ENCODE measurements at places on chromosomes 13 and 19.

GRCh38 chr13:39129213-39129612 lies 91.0 kb downstream of the NHLRC3 start:
- no peak for DNase-seq

GRCh38 chr13:100537951-100538462 lies 50.6 kb downstream of the GGACT start:
- peak; percentile 50 for DNase-seq

- DNase-seq: no peak
Observed at GRCh38 chr19:3625996-3626472, 556 bp downstream of the CACTIN start.

GRCh38 chr13:50843257-50844083 lies at the start of gene DLEU7:
DLEU7 (minus strand) TSS chr13:50843692; CDS start chr13:50843646, 46 bp downstream.
- peak; percentile 69 for DNase-seq

GRCh38 chr19:38022791-38023670 lies 116.0 kb downstream of the SIPA1L3 start:
- DNase-seq: no peak

GRCh38 chr13:43432958-43433357 lies 353.8 kb downstream of the ENOX1 start:
- no peak for DNase-seq

DNA sequence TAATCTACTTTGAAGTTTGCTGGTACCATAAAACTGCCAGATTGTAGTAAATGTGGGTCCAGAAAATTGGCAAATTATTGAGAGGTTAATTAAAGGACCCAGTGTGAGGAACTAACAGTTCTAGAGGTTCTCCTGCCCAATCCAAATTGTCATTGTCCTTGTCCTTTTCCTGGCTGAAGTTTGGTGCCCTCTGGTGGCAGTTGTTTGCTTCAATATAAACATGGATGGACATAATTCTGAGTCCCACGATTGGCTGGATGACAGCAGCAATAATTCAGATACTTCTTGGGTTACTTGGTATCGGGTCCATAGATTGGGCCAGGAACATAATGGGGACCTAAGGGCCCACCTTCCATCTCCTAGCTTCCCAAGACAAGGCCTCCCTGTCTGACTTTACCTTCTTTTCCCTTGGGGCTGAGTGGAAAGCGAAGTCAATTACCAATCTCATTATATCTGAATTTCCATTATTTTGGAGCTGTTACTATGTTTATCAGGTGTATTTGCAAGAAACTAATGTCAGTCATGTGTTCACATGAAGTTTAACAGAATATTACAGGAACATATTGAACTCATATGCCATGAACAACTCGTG lies 33.8 kb upstream of the GARRE1 start:
- peak; percentile 69 for DNase-seq

- peak; percentile 50 for DNase-seq
Observed at GRCh38 chr13:57631596-57632275, at the start of gene PCDH17. PCDH17 (plus strand) TSS chr13:57631744; CDS start chr13:57632547, 803 bp downstream.

- no peak for DNase-seq
Observed at GRCh38 chr19:18150776-18151624, 2.0 kb upstream of the PIK3R2 start.

DNA sequence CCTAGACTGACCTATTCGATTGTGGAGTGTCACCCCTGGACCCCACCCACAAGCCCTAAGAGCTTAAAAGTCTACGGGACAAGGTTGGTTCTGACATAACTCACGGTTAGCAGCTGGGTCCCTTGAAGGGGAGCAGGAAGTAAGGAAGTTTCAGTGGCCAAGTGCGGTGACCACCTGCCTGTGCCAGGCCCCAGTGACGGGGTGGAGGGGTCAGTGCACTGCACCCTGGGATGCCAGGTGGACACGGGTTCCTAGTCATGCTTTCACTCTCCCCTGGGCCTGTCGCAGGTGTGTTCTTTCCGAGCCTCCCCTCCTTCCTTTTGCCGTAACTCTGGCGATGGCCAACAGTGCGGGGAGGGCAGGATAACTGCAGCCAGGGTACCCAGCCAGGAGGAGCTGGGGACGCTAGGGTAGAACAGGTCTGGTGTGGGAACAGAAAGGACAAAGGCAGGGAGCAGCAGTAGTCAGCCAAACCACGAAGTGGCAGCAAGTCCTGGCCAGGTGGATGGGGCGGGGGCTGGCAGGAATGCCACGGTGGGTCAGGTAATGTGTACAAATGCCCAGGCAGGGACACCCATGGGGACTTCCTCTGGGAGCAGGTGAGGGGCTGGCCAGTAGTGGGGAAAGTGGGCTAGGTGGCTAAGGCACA lies 58.3 kb downstream of the RGCC start:
- no peak for DNase-seq

DNA sequence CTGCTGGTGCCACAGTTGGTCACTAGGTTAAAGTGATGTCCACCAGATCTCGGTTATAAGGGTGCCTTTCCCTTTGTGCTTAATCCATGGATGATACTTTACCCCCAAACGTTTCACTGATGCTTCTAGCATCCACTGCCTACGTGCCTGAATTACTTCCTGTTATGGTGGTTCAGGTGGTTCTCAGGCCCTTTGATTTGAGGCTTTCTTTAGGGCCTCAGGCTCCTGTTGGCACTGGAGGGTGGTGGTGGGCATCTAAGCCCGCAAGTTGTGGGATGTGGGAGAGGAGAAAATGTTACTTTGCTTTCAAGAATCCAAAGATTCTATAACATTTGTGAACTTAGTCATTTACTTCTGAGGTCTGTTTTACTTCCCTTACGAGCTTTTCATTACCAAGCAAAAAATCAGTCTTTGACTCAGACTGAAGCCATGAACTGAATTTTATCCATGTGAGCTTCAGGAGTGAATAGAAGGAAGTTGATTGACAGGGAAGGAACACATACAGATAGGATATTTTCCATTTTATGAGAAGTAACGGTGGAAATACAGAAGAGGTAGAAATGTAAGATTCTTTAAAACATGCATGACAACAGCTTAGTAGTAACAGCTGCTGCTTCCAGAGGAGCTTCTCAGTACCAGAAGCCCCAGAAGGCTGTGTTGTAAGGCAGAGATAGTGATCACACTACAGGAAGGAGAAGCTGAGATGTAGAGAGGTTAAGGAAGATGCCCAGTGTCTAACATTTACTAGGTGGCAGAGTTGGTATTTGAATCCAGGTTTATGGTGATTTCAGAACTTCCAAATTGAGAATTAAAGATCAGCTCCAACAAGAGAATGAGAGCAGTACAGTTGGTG lies 65.0 kb downstream of the ARHGEF7 start:
- no peak for DNase-seq

- DNase-seq: peak; percentile 73
Observed at GRCh38 chr19:1856345-1856697, 7.1 kb downstream of the KLF16 start.

GRCh38 chr19:32224371-32225244 lies 120.8 kb upstream of the ZNF507 start:
- peak; percentile 85 for DNase-seq

DNA sequence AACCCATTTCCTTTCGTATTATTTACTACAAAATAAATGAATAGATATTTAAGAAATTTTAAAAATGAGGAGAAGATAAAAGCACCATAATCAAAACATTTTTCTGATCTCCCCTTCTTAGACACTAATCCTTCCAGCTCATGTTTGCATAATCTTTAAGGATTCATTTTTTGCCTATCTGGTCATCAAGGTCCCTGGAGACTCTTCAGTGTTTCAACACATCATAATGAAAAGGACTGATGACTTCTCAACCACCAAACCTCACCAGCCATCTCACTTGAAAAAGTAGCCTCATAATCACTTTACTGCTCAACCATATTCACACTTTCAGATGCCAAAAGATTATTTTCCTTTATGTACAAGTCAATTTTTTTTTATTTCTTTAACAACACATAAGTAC lies 80.1 kb downstream of the DCLK1 start:
- DNase-seq: no peak

DNA sequence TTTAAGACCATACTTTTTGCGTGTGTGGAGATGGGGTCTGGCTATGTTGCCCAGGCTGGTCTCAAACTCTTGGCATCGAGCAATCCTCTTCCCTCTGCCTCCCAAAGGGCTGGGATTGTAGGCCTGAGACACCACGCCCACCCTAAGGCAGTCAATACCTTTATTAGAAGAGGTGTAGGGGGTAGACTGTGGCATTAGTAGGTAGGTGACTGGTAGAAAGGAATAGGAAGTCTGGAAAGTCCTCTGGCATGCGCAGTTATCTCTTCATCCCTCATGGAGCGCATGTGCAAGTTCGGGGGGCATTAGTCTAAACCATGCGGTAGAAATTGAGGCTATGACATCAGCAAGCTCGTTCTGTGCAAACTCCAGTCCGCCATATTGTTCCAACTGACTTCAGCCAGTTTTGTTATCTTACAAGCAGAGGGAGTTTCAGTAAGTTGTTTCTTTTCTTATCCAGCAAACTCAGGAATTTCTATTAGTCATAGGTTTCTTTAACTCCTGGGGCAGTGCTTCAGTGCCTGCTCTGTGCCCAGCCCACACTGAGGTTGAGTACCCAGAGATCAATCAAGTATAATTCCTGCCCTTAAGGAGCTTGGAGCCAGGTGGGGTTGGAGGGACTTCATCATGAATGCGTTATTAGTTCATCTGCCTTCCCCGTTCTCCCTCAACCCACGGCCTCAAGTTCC lies 7.3 kb upstream of the RANBP3 start:
- no peak for DNase-seq

DNA sequence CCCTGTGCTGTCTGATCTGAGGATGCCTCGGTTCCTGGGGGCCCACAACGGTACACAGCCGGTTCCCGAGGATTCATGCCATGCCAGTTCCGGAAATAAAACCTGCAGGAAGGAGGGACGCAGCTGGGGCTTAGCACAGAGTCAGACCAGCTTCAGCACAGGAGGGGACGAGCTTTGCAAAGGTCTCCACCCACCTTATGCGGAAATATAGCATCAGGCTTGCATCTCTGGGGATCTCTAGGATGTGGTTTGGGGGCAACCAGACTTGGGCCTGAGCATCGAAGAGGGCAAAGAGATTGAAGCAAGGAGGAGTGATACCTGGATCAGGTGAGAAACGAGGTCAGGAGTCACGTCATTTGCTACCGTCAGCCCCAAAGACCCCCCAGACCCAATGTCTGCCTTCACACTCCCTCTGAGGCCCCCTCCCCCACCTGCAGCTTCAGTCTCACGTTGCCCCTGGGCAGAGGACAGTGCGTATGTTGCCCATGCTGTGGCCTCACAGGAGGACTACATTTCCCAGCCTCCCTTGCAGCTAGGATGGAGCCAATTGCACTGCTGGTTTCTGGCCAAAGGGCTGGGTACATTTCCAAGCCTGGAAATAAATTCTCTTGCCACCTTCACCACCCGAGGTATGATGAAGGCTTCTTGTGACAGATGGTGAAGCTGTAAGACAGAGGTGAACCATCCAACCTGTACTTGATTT lies 12.1 kb downstream of the TYK2 start:
- DNase-seq: no peak

- DNase-seq: no peak
Observed at GRCh38 chr19:33825556-33825955, 28.9 kb downstream of the KCTD15 start.

GRCh38 chr19:23402388-23402787 lies 7.1 kb upstream of the ZNF91 start:
- no peak for DNase-seq
